ENCODE measurements at places on chromosomes 16 and 17.

GRCh38 chr16:71421911-71422310, 19.9 kb downstream of the TLE7 start:
- DNase-seq = no peak

DNA sequence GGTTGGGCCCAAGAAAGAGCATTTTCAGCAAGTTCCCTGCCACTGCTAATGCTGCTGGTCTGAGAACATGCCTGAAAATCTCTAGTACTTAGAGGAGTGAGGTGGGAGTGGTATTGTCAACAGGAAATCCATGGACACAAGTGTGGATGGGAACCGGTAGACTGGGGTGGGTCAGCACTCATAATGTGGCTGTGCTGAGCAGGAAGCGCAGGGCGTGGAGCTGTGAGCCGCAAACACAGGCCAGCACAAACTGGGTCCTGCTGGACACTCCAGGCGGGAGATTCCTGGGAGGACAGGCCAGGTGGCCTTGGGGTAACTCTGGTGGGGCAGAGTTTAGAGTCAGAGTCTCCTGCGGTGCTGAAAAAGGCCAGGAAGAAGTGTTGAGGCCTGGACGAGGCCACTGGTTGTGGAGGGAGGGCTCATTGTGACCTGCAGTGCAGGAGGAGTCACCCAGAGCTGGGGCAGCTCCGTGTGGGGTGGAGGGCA, 62.6 kb downstream of the BANP start:
- no peak for DNase-seq

GRCh38 chr17:17420082-17420481, 56.7 kb upstream of the MED9 start:
- DNase-seq = no peak

DNA sequence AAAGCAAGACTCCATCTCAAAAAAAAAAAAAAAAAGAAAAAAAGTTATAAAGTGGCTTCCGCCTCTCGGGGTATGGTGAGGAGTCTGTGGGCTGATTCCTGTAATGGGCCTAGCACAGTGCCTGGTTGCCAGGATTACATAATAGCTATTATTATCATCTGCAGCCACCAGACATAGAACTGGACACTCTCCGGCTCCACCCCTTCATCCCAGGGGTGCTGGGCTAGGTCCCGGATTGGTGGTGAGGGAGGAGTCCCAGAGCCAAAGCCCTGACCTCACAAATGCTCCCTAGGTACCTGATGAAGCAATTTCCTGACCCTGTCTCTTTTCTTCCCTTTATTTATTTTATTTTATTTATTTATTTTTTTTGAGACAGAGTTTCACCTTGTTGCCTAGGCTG, 11.6 kb upstream of the ADGRG1 start:
- no peak for DNase-seq

GRCh38 chr17:47804461-47804860, 17.1 kb downstream of the OSBPL7 start:
- DNase-seq = no peak

- DNase-seq = no peak
These were observed 25.6 kb upstream of the MTSS2 start for GRCh38 chr16:70711211-70712031.

DNA sequence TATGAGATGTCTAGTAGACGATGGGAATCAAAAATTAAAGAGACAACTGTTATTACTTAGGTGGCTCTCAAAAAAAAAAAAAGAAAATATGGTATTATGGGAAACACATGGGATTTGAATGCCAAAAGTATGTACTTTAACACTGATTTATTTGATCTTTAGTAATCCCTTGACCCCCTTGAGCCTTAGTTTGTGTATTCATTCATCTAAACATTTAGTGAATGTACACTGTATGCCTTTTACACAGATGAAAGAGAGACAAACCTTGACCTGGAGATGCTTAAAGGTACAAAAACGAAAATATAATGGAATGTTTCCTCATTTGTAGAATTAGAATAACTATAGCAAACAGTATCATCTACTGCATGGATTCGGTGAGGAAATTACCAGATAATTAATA, 38.6 kb upstream of the NETO2 start:
- DNase-seq = no peak

GRCh38 chr17:66210208-66210574, 18.3 kb upstream of the CEP112 start:
- no peak for DNase-seq

All from naive B cell (primary cell).